NCI-H2029 treated with DMSO at 0.1 percent for 48 hours (cell line): ENCODE measurements at places on chromosomes 4 and X.

DNA sequence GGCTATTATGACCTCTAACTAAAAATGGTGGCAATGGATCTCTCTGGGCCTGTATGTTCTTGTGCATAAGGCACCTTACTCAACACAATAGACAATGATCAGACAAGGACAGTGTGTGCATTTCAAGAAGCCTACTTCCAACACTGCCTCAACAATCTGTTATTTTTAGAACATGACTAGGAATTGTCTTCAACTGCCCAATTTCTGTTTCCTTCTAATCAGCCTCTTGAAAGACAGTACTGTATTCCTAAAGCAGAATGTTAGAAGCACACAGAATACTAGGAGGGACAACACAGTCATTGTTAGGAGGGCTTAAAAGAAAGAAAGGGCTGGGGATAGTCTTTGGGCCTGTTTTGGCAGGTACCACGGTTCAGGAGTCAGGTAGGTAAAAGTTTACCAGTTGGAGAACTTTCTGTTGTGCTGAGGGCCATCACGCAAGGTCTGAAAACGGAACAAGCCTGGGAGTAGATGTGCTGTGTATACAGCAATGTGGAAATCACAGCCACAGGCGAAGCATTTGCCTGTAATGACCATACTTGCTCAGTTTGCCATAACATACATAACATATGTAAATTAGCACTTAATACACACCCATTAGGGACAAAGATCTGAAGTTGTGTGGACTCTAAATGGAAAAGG is 100.8 kb upstream of the ATXN3L start:
- DNase-seq, result no peak

DNA sequence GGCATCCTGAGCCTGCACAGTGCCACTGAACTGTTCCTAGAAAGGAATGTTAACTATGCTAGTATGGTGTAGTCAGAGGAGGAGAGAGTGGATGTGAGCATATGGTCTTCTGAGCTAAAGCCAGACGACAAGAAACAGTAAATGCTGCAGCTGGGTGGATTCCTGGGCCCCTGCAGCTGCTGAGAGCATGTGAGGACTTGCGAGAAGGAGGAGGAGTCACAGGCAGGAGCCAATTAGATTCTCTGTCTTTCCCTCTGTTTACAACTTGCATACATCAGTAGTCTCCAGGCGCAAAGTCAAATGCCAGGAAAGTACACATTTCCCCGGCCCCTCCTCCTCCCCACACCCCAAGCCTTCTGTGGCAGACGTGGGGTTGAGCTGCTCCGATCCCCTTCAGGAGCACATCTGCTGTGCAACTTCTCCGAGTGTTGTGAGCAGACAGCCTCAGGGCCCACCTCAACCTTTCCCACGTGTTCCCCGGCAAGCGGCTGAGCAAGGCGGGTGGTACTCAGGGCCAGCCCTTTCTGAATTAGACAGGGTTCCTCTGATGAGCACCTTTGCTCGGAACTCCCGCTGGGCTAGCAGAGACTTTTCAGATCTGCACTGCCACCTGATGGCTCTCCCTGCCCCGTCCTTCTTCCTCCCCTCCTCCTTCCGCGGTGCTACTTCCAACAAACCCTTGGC is 108.7 kb upstream of the ATP6AP2 start:
- DNase-seq, result no peak

- no peak for DNase-seq
These were observed 28.6 kb downstream of the CLNK start for GRCh38 chr4:10655968-10656367.

- DNase-seq, result no peak
These were observed 24.3 kb downstream of the SEL1L3 start for GRCh38 chr4:25838526-25838925.

DNA sequence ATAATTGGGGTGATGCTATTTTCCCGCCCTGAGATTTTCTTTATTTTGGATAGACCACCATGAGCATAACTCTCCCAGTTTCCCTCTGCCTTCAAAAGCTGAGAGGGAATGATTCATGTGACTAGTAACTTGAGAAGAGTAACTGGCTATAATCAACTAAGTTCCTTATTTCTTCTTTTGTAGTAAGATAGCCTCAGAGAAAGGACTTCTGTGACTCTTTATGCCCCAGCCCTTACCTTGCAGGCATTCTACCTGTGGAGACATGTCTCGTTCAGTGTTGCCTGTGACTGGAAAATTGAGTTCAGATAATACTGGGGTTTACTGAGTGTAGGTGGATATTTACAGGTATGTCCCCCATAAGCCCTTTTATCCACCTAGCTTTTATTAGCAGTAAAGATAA is 715.4 kb upstream of the HS3ST1 start:
- DNase-seq, result no peak

DNA sequence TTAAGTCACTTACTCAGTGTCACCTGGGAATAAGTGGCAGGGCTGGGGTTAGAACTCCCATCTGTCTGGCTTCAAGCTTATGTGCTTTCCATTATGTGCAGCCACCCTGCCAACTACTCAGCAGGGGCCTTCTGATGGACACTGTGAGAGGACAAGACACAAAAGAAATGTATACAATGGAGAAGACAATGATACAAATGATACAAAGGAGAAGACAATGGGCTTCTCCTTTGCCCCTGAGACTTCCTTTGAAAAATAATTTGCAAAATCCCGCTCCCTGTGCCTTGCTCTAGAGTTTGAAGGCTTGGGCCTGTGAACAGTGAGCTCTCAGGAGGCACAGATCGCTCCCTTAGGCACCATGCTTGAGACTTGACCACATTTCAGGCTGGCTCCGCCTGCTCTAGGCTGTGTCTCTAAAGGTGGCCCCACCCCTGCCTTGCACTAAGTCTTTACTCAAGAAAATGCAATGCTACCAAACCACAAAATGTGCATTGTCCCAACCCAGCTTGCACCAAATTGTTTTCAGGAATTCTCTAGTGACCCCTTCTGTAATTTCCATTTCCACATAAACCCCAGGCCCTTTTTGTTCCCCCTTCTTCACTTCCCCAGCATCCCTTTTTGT is 27.1 kb upstream of the STX18 start:
- no peak for DNase-seq

DNA sequence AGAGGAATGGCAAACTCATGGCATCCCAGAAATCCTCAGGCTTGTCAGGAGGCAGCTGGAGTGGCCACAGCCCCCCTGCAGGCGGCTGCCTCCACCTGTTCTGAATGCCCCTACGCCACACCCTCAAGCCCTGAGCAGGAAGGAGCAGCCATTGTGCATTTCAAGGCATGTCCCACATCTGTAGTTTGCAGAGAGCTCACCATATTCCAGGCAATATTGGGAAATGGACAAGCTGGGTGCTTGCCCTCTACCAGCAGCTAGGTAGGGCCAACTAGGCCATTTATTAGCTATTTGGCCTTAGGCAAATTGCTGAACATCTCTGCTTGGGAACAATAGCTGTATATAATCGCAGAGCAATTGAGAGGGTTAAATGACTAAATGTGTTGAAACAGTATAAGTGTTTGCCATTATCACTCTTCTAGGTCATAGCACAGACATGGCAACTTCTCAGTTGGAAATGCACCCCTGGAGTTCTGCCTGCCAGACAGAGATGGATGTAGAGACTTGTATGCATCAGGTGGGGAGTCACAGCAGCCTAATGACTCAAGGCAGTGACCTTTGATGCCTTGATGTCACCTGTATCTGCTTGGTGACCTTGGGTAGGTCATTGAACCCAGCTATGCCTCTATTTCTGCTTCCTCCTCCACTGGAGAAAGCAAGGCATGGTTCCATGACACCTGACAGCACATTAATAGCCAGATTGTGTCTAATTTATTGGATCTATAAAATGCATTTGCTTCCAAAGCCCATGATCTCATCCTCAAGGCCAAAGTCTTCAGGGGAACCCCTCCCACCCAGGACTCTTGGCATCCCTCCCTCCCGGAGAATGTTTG is 52.8 kb downstream of the FHDC1 start:
- no peak for DNase-seq

DNA sequence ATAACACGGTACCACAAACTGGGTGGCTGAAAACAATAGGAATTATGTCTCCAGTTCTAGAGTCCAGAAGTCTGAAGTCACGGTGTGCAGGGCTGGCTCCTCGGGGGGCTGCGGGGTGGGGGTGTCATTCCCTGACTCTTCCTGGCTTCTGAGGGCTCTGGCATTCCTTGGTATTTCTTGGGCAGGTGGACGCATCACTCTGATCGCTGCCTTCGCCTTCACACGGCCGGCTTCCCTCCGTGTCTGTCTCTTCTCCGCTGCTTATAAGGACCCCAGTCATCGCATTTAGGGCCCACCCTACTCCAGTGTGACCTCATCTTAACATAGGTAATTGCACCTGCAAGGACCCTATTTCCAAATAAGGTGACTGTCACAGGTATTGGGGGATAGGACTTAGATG is 134.6 kb downstream of the CPZ start:
- DNase-seq, result no peak
